Right lung (tissue), 10 donors: ENCODE measurements at places on chromosomes 2 and 18. TPM values are rescaled to one million over a fixed set of nuclear protein-coding genes. Genes with fewer than 3 reads are reported as not detected.

Gene MAPK4
- polyA plus RNA-seq, result 2.1 TPM

Gene NGEF
- polyA plus RNA-seq, result 1.0 TPM

Gene TTR
- not detected for polyA plus RNA-seq

Gene ANKRD29
- polyA plus RNA-seq, result 57.7 TPM

Gene UCN
- polyA plus RNA-seq, result 3.4 TPM

Gene POTEJ
- 0.11 TPM for polyA plus RNA-seq

Gene CAPN14
- 0.26 TPM for polyA plus RNA-seq

Gene REG3G
- polyA plus RNA-seq, result not detected

Gene BBS5
- polyA plus RNA-seq, result 14.3 TPM

Gene C2orf76
- 16.9 TPM for polyA plus RNA-seq

Gene DUSP2
- 1.7 TPM for polyA plus RNA-seq

Gene TMEM127
- 32.5 TPM for polyA plus RNA-seq

Gene TBR1
- 0.04 TPM for polyA plus RNA-seq

Gene DCC
- polyA plus RNA-seq, result 1.4 TPM
